ENCODE measurements at places on chromosomes 4 and X.

- DNase-seq, result peak; percentile 68
Observed at GRCh38 chrX:100995469-100995868, 26.0 kb downstream of the ARL13A start.

- no peak for DNase-seq
Observed at GRCh38 chr4:52877036-52877435, 14.9 kb downstream of the RASL11B start.

GRCh38 chrX:143095816-143096215, 70.1 kb downstream of the SPANXN4 start:
- no peak for DNase-seq

DNA sequence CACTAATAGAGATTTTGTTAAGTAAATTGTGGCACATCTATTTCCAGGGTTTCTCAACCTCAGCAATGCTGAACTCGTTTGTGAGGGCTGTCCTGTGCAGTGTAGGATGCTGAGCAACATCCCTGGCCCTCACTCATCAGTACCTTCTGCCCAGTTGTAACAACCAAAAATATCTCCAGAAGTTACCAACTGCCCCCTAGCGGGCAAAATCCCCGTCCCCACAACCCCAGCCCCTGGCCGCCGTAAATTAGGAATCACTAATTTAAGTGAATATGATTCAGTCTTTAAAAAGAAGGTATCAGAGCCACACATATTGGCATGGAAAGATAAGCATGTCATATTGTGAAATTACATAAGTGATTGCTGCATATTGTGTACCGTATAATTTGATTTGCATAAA, 123.4 kb downstream of the ASB9 start:
- DNase-seq, result peak; percentile 41

GRCh38 chr4:127856196-127856812, 24.4 kb upstream of the PLK4 start:
- DNase-seq, result no peak

DNA sequence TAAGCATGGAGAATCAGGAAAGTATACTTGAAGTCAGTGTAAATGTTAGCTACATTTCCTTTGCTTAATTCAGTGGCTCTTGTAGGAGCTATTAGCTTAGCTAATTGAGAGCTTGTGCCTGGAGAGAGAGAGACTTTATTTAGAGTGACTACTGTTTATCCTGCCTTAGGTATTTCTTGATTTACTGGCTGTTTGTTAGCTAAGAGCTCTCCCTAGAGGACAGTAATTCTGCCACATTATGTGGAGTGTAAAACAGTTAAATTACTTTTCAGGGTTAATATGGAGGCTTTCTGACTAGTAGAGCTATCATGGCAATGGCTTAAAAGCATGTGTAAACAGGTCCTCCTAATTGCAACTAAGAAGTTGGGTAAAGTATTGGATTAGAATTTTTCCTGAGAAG, 306.5 kb upstream of the TECRL start:
- DNase-seq, result no peak

GRCh38 chr4:190020790-190021717, 6.0 kb downstream of the FRG2 start:
- DNase-seq, result peak; percentile 49

DNA sequence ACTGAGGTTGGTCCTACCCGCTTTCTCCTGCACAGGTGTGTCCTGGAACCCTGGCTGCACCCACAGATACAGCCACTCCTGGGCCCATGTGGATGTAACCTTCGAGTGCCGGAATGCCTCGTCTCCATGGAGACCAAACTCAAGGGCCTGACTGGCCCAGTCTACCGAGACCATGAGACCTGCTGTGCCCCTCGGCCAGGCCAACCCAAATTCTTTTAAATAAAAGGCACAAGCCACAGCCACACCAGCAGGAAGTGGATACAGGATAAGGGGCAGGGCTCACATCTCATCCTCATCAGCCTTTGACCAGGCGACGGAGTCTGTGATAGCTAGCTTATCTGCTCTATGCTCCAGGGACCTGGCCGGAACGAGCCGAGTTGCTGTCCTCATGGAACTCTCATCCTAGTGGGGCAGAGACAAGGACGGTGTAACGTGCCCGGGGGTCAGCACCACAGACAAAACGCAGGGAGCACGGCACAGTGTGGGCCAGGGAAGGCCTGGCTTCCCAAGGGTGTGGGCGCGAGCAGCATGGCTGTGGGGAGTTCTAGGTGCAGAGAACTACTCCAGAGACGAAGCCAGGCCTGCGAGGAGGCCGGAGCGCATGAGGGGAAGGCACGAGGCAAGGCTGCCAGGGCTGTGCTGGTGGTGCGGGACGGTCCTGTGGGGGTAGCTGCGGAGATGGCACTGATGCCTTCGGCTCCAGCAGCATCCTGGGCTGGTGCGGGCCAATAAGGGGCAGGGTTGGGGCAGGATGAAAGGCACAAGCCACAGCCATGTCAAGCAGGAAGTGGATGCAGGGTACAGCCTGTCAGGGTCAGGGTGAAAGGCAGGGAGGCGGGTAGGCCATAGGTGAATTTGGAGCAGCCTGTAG, 22.7 kb downstream of the NOP14 start:
- peak; percentile 8 for DNase-seq

DNA sequence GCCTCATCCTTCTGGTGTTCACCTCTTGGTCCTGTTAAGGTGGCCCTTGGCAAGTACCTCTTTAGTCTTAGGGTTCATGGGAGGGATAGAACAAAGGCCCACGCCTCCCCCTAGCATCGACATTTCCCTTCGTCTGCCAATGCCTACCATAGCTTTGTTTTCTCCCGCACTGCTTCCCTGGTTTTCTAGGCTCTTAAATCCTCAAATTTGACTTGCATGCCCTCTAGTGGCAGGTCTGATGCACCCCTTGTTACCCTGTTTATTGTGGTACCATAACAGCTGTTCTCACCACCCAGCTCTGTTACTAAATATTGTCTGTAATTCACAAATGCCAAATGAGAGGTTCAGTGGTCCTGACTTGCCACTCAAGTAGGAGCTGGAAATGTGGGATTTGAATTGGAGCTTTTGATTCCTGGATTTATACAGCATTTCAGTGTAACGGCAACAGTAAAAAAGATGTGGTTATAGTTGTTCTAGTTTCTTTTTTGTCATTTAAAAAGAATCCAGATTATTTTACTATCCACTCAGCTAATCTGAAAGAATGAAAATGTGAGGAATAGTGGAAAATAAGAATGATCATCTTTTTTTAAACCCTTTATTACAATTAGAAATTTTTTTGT, 100.1 kb downstream of the REPS2 start:
- peak; percentile 48 for DNase-seq

DNA sequence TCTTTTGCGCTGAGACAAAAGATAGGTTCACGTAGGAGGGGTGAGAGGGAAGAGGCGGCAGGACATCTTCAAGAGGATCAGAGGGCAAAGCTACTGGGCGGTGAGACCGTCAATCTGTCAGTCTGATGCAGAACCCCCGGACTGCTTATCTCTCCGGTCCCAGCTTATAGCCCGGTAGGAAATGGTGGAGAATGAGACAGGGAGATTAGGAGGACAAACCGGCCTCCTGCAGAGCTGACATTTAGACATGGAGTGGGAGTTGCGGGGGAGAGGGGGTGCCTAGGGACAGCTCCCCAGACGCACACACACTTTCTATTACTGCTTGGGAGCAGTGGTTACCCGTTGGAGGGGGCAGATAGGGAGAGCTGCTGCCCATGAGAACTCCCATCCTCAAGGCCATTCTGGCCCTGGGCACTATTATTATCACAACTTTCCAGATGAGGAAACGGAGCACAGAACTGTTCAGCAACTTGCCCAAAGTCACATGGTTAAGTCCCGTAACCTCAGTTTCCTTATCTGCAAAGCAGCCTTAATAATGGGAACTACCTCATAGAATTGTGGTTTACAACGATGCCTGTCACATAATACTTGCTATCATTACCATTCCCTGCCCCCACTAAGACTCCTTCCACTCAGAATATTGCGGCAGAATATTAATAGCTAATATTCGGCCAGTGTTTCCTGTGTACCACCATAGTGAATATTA, 1.1 kb upstream of the HDAC6 start:
- DNase-seq, result no peak

GRCh38 chr4:142567620-142568451, 278.3 kb downstream of the INPP4B start:
- peak; percentile 39 for DNase-seq

DNA sequence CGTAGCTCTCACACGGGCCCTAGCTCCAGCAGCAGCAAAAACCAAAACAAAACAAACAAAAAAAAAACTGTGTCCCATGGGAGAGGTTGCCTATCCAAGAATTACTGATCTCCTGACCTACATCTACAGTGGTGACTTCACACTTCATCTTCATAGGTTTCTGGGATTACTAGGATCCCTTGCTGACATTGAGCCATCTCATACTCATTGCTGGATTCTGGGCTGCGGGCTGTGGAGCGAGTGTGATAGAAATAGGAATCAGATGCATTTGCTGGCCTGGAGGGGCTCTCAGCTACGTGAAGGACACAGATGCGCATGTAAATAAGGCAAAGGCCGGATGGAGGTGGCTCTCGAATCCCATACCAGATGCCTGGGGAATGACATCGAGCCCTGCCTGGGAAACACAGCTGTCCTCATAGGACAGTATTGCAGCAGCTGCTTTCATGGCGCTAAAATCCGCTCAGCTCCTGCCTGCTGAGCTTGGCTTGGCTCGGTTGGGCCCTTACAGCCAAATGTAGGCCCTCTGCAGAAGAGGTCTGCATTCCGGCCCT, 41.7 kb downstream of the CNGA2 start:
- no peak for DNase-seq

GRCh38 chrX:74218895-74219294, 85.1 kb upstream of the ZCCHC13 start:
- no peak for DNase-seq

DNA sequence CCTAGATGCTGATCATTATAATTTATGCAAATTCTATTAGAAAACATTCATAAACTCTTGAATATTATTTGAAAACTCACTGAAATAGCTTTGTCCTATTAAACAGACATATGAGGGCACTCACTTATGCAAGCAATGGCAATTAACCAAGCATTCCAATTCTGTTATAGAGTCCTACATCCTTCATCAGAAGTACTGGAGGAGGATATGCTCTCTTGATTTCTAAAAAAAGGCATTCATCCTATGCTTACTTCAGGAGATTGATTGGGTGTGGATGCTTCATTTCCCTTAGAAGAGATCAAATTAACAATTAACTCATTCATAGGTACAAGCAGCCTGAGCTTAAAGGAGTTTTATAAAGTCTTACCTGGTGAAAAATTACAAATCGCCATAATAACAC, 1317.2 kb downstream of the PCDH7 start:
- no peak for DNase-seq

DNA sequence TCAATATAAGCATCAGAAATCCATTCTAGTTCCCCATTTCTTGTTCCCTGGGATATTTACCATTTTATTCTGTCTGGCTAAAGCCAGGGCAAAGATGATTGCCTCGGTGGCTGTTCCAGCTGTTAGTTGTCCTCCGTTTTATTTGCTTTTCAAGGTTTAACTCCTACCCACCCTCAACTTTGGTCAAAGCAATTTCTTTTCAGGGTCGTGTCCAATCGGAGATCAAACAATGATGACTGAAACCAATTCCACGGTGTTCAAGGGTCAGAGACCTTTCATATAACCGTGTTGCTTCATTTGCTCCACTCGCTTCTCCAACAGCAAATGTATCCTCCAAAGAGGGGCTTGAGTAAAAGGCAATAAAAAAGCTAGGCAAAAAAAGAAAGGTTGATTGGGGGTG, 193.5 kb upstream of the FTHL17 start:
- DNase-seq, result no peak

DNA sequence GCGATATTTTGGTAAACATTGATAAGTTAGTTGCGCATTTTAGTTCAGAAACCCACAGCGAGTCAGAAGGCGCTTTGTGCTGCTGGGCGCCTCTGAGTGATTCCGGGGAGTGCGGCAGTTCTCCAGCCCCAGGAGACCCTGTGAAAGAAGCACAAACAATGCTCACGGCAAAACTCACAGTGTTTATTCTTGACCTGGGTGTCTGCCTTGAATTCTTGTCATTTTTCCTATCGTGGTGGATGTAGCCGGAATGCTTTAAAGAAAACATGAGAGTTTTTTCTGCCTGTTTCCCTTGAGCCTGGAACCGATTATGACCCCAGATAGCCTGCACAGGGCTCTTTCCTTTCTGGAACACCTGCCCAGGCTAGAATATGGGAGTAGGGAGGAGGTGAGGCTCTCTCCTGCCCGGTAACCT, 6.7 kb downstream of the TBL1X start:
- no peak for DNase-seq

- DNase-seq, result peak; percentile 22
Observed at GRCh38 chr4:152246659-152247058, 289.2 kb downstream of the FBXW7 start.

GRCh38 chr4:132593717-132594400, 555.2 kb upstream of the PCDH10 start:
- no peak for DNase-seq

DNA sequence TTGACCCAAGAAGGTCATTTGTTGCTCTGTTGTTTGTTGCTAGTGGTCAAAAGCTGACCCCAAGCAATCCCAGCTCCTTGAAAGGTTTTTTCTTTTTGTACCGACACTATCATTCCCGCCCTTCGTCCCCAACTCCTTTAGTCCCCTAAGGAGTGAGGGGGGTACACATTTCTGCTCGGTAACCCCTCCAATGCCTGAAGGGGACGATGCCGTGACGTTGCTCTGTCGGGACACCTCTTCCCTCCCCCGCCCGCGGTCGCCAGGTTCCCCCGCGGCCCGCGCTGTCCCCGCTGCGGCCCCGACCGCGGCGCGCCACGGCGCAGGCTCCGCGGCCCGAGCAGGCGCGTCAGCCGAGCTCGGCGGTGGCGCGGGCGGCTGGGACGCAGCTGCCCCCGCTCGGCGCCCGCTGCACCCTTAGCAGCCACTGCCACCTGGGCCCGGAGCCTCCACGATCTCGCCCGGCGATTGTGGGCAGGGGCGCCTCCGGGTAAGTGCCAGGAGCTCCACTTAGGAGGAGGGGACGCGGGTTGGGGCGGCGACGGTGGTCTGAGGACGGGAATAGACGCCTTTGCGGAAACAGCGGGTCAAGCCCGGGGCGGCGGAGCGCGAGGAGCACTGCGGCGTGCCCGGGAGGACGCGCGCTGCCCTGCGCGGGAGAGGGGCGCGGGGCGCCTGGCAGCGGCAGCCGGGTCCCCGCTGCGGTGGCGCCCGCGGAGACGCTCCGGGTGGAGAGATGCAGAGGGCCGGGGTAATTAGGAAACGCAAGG, at the start of gene GLRB:
Gene GLRB, plus strand, starts transcription at position 340 of the 767 bp plus-strand sequence. CDS start 1,875 bp downstream, outside the sequence.
- DNase-seq, result no peak

DNA sequence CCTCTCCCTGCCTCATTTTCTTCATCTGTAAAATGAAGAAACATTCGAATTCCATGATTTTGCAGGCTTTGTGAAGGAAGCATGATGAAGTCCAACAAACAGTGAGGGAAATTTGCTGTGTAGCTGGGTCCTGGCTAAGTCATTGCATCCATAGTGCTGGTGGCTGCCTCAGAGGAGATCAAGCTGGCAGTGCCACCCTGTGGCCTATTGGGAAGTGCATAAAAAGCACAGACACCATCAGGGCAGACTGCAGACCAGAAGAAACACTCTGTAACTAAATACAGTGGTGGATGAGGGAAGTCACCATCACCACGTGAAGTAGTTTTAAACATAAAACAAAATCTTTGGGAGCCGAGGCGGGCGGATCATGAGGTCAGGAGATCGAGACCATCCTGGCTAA, 40.7 kb upstream of the DDX3X start:
- DNase-seq, result peak; percentile 28

All from activated CD4-positive, alpha-beta memory T cell treated with anti-CD3 and anti-CD28 coated beads for 36 hours (primary cell).